ENCODE measurements at places on chromosomes 13 and 19.

GRCh38 chr19:41951686-41952172 lies 7.4 kb downstream of the RABAC1 start:
- DNase-seq = peak; percentile 94

DNA sequence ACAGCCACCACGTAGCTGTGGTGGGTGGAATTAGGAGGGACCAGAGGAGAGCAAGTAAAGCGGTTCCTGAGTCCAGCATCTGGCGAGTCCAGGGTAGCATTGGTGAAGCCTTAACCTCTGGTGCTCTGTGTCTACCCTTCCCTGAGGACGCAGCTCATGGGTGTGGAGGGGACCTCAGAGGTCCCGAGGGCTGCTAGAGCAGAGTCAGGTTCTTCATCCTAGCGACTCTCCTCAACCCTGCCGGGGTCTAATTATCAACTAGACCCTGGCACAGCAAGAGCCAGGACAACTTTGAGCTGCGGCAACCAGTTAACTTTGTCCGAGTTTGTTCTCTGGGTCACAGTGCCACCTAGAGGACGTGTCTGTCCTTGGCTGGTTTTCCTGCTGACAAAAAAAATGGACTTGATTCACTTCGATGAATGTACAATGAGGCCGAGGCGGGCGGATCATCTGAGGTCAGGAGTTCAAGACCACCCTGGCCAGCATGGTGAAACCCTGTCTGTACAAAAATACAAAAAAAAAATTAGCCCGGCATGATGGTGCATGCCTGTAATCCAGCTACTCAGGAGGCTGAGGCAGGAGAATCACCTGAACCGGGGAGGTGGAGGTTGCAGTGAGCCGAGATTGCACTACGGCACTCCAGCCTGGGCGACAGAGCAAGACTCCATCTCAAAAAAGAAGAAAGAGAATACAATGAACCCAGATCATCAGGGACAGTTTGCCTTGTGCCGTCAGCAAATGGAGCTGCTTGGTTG lies 25.0 kb downstream of the TSSK6 start:
- DNase-seq = peak; percentile 90

DNA sequence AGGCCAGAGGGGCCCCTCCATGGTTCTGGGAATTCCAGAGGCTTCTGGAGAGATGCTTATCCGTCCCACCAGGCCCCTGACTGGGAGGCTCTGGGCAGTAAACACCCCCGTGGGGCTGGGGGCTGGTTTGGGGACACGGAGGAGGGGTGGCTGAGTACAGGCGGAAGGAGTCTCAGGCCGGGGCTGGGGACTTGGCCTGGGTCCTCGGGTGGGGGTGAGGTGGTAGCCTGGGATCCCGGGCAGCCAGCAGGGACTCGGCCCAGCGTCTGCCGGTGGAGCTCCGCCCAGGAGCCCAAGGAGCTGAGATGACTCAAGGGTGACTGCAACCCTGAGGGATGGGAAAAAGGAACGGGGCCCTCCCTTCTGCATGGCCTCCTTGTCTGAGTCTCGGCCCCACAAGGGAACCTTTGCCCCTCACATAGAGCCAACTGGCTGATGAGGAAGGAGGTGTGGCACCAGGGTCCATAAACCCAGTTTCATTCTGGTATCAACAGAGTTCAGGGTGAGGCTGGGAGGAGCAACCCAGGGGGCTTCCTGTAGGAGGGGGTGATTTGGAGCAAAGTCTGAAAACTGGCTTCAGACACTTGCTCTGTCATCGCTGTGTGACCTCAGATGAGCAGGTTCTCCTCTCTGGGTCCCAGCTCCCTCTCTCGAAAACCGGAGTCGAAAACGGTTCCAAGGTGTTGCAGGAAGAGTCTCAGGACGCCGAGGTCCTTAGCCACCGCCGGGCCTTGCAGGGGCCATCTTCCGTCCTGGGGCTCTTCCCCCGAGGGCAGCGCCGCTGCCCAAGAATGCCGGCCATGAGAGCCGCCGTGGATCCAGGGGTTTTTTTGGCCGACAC lies 809 bp downstream of the MISP start:
- no peak for DNase-seq

DNA sequence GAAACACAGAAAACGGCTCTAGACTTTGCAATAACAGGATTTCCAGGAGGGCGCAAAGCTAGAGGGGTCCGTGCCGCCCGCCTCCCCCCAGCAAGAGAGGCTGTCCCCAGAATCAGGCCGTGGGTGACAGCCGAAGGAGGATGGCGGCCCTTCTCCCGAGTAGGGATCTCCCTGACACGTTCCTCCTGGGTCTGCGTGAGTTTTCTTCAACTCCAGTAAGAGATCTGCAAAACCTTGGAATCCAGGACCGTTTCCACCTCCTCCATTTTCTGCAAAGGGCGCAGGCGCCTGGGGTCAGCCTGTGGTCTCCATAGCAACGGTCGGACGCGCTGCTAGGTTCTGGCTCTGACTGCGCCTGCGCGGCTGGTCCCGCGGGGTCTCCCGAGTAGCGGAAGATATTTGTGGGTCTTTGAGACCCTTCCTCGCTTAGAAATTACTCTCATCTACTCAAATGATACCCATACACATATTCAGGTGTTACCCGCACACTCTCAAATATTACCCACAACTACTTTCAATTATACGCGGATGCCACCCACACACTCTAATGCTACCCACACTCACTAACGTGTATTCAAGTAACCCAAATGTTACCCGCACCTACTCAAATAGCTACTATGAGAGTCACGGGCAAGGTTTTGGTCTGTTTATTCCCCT lies 2.1 kb downstream of the PNMA8C start:
- peak; percentile 76 for DNase-seq

DNA sequence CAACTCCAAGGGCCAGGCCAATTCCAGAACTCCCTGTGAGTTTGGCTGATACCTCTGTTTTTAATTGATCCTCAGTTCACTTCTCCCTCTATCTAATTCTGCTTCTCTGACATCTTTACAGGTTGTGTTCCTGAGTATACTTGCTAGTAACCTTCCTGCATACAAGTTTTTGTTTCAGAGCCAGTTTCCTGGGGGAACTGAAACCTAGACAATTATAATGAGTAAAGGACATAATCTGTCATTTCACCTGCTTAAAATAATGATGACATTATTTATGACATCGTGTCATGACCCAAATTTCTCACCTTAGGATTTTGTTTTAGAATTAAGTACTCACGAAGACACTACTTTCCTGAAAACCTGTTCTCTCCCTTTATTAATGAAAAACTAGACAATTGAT lies 12.5 kb upstream of the MYCBP2 start:
- no peak for DNase-seq

DNA sequence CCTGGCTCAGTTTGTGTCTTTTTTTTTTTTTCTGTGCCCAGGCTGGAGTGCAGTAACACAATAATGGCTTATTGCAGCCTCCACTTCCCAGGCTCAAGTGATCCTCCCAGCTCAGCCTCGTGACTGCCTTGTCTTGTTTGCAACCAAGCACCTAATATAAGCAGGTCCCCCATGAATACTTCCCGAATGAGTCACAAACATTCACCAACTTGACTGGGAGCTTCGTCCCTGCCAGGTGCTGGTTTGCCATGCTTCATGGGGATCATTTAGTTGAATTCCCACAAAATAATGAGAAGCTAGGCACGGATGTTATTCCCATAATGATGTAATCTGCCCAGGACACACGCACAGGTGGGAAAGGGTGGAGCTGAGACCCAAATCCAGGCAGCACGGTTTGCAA lies 176.5 kb downstream of the CACNA1A start:
- no peak for DNase-seq

DNA sequence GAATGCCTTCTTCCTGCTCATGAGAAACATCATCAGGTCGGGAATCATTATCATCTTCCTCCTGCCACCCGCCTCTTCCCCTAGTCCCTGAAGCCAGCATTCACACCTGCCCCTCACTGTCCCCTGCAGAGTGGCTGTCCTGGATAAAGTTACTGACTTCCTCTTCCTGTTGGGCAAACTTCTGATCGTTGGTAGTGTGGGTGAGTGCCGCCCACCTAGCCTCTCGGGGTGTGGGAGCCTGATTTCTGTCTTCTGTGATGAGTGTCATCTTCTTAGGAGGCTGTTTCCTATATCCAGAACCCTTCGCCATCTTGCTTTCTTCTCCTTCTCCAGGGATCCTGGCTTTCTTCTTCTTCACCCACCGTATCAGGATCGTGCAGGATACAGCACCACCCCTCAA lies 12.5 kb downstream of the SLC44A2 start:
- no peak for DNase-seq

- peak; percentile 35 for DNase-seq
Measured at GRCh38 chr19:12995596-12996405, 526 bp downstream of the NFIX start.

GRCh38 chr19:49896863-49897621 lies at the start of gene IL4I1:
TSS of gene IL4I1 (minus strand) at chr19:49896887. CDS start at chr19:49896160, 727 bp downstream.
- peak; percentile 79 for DNase-seq

- DNase-seq = peak; percentile 5
Measured at GRCh38 chr13:98141509-98142379, 1.1 kb upstream of the FARP1 start.

DNA sequence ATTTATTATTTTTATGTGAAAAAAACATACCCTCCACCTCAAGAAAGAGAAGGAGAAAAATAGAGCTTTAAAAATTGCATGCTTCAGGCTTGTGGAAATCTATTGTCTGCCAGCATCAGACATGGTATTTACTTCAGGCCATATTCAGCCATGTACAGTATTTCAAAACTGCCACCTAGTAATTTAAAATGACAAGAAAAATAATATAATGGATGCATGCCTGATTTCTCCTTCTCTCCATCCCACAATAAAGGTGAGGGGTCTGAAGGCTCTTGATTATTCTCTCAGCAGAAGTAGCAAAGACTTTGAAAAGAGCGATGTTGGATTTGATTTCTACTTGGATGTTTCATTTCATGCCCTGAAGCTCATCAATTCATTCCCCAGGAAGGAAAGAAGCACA lies 250.7 kb downstream of the TBC1D4 start:
- no peak for DNase-seq

GRCh38 chr13:29454931-29455481 lies 140.5 kb downstream of the SLC7A1 start:
- peak; percentile 16 for DNase-seq

GRCh38 chr13:33509642-33510229 lies 224.2 kb upstream of the STARD13 start:
- no peak for DNase-seq

GRCh38 chr13:92362717-92363116 lies 863.9 kb upstream of the GPC6 start:
- no peak for DNase-seq

GRCh38 chr19:6227936-6228325 lies 51.8 kb downstream of the MLLT1 start:
- DNase-seq = no peak

GRCh38 chr19:51472607-51473006 lies 5.7 kb upstream of the CEACAM18 start:
- DNase-seq = no peak

DNA sequence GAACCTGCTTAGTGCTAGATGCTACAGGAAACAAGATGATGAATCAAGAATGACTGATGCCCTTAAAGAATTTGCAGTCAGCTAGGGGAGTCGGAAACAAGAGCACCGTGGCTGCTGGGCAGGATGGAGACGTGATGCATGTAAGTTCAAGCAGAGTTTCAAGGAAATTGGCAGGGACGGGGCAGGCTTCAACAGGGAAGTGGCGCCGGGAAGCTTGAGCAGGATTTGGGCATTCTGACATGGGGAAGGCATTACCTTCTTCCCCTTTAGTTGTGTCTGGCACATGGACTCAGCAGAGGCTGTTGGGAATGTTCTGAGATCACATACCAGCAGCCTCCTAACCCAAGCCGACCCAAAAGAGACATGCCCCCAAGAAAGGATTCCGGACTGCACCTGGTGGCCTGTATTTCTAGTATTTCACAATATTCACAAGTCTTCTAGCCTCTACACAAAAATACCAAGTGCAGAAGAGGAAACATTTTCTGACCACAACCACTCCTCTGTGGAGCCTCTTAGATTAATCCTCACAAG lies 138.2 kb downstream of the CRYL1 start:
- DNase-seq = no peak

GRCh38 chr19:11164296-11164695 lies 8.7 kb upstream of the SPC24 start:
- no peak for DNase-seq

GRCh38 chr13:43042410-43042921 lies 19.1 kb downstream of the DNAJC15 start:
- peak; percentile 62 for DNase-seq

- DNase-seq = peak; percentile 36
Measured at GRCh38 chr13:45490068-45490467, 25.3 kb downstream of the COG3 start.

GRCh38 chr13:32047793-32048192 lies 16.2 kb downstream of the FRY start:
- DNase-seq = no peak

Measured in activated CD4-positive, alpha-beta T cell treated with anti-CD3 and anti-CD28 coated beads for 36 hours (primary cell).